Activated CD4-positive, alpha-beta T cell treated with anti-CD3 and anti-CD28 coated beads, Interleukin-2, amount 10 ng/mL, durations not matched to agents 7 days and 5 days (primary cell): ENCODE measurements at places on chromosomes 13 and 19.

DNA sequence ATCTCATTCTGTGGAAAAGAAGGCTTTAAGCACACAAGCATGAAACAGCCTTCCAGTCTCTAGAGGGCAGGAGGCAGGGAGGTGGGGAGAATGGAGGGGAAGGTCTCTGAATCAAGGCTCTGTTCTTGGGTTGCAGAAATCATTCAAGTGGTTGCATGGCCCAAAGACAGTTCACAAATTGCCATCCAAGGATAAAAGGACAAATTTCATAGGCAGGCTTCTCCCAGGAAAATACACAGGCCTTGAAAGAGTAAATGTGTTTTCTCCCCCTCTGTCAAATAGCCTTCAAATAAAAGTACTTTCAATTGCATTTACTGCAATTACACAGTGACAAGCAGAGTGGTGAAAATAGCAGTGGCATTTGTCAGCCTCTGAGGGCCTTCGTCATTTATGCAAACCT lies 450.8 kb downstream of the DCT start:
- no peak for DNase-seq

GRCh38 chr19:39778763-39779162 lies at the start of gene LEUTX:
Gene LEUTX, plus strand, starts transcription at chr19:39778854. Its CDS starts 67 bp downstream, at chr19:39778921.
- peak; percentile 23 for DNase-seq

DNA sequence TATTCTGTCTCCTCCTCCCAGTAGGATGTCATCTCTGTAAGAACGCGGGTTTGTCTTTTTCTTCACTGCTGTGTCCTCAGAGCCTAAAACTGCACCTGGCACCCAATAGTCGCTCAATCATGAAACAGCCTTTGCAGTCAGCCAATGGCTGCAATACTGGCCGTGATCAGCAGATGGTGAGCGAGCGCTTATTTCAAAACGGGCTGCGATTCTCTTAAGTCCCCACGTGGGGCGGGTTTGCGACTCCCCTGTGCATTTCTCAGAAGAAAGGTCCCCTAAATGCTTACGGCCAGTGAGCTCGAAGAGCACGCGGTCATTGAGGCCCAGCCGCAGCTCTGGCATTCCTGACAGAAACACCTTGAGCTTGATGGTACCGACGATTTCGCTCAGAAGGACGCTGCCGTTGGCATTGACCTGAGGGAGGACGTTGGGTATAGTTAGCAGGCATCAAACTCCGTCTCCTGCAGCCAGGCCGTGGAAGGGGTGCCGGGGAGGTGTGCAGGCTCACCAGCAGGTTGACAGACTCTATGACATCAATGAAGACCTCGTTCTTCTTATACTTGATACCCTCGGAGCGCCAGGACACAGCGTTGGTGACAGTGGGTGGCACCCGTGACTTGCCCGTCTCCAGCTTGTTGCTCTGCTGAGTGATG lies 6.0 kb downstream of the AP1M2 start:
- peak; percentile 93 for DNase-seq

- DNase-seq: no peak
Measured at GRCh38 chr13:73991384-73991783, 142.8 kb downstream of the KLF12 start.

- peak; percentile 44 for DNase-seq
Measured at GRCh38 chr19:2282062-2282861, at the start of gene PEAK3. Gene PEAK3, minus strand, starts transcription at chr19:2282175. Its CDS starts 1,244 bp downstream, at chr19:2280931.

DNA sequence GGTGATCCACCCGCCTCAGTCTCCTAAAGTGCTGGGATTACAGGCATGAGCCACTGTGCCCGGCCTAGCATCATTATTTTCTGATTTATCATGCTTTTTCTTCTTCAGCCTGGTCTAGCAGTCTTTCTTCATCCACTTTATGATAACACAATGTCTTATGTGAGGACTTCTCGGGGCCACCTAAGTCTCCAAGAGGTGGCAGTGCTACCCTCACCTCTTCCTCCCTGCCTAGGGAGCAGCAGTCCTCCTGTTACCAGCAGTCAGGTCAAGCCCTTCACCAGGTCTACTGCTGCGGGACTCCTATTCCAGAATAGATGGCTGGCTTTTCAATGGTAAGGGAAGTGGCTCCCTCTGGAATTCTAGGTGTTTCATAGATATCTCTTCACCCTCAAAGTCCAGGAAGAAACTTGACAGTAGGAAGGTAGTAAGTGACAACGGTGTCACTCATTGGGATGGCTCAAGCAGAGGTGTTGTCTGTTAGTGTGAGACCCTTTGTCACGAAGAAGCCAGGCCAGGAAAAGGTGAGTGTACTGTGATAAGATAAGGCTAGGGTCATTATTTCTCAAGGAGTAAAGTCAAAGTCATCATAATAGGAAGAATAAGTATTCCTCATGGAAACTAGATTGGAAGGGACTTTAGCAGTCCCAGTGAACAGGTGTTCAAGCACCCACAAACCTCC lies 164.0 kb downstream of the KLF5 start:
- no peak for DNase-seq

- DNase-seq: no peak
Measured at GRCh38 chr13:79432992-79433391, 26.9 kb upstream of the RBM26 start.

DNA sequence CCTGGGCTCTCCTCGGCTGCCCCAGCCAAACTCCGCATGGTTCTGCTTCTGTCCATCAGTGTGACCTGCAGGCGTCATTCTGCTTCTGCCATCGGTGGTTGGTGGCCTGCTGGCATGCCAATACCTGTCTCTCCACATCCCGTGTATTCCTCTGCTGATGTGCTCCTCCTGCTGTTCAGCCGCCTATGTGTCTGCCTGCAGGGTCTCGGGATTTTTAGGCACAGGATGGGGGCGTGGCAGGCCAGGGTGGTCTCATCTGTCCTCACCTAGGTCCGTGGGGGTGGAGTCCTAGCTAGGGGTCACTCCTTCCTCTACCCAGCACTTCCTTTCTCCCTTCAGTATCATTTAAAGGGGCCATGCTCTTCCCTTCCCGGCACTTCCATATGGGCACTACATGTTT lies 33.0 kb upstream of the SGCG start:
- DNase-seq: no peak

GRCh38 chr13:42926555-42926954 lies 65.5 kb downstream of the EPSTI1 start:
- DNase-seq: no peak

DNA sequence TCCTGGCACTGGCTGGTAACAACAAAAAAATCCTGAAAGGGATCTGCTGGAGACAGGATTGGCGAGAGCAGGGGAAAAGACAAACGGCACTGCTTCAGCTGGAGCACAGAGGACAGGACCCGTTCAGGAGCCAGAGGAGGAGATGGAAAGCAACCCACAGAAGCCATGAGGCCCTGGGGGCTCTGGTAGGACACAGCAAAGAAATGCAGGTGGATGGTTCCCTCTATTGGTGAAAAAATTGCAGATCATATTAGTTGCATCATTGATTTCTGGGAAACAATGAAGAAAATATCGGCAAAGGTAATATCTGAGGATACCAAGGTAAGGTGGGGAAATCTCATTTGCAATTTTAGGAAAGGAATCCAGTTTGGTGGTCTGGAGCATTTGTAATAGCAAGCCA lies 25.7 kb upstream of the TPP2 start:
- no peak for DNase-seq

DNA sequence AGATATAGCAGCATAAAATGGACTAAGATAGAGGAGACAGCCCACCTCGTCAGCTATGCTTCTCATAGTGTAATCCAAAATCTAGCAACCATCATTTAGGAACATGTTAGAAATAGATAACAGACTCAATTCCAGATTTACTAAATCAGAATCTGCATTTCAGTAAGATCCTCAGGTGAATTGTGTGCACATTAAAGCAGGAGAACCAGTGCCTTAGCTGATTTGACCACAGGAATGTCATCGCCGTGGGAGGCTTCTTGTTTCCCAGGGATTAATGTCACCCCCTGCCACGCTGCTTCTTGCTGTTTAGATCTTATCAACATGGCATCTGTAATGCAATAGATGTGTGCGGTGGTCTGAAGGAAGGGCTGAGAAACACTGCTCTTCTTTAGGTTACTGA lies 84.0 kb downstream of the GPC5 start:
- DNase-seq: no peak

DNA sequence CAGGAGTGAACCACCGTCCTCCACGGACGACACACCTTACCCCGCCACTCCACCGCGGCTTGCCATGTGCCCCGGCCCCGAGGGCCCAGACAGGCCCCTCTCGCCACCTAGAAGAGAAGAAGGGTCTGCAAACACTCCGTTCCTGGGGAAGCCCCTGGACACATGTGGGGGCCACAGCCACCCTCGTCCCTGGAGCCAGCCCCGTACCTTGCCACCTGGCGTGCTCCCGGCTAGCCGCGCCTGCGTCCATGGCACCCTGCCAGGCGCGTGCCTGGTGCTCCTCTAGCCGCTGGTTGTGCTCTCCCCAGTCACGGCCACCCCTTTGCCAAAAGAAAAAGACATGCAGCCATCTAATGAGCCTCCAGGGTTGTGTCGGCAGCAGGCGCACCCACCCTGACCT lies 19.9 kb upstream of the TINCR start:
- no peak for DNase-seq
